Colonic mucosa (tissue), 4 donors: ENCODE measurements at places on chromosomes 16 and 17.
A peak's percentile ranks its signal among the peaks of the same experiment; 100 is the strongest.

DNA sequence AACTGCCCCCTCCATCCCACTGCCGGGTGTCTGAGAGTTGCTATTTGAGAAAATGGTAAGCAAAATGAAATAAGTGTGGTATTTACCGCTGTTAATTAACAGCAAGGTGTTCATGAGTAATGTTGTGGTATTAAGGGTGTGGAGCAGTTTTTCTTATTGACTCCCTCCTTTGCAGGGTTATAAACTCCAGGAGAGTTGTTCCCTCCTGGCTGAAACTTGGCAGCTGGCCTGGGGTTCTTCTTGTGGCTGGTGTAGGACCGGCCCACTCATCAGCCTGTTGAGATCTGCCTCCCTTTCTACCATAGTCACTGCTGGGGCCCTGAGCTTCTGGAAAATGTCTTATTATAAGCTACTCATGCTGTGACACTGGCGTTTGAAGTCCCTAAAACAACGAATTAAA lies 128.6 kb downstream of the SOX9 start:
- no peaks in the 10 kb centered on the region for H3K4me1 ChIP-seq
- H3K4me3 ChIP-seq = no peak overlapping the region
- no peak overlapping the region for H3K27ac ChIP-seq
- no peaks in the 10 kb centered on the region for H3K27me3 ChIP-seq

DNA sequence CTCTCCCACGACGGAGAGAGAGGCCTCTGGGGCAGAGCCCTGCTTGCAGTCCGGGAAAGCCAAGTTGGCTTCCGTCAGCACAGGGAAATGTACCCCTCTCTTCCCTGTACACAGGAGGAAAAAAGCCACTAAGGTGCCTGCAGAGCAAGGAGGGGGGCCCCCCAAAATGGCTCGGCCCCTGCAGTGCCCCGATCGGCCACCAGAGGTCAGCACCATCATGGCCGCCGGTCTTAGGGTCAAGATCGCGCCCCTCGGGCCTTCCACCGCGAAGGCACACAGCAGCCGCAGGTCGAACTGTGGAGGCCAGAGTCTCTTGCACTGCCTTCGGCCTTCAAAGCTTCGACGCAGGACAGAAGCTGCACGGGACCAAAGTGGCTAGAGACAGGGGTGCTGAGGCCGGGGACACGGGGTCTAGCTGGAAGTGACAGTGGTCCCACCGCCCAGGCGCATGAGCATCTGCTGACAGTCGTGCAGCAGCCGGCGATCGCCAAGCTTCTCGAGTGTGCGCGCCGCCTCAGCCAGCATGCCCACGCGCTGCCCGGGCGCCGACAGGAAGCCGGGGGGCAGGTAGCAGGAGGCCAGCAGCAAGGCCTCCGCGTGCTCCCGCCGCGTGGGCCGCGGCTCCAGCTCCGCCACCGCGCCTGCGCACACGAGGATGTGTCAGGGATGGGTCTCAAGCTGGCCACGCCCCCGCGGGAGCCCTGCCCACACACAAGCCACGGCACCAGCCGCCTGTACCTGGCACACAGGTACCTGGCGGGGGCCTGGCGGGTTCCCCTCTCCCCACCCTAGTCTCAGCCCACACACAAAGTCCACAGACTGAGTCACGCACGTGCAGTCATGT lies 24.4 kb downstream of the SREBF1 start:
- H3K4me3 ChIP-seq = no peak overlapping the region
- peak; percentile 73 for DNase-seq
- H3K27ac ChIP-seq = no peak overlapping the region
- peaks cover 29% of the 10 kb centered on the region for H3K36me3 ChIP-seq
- no peaks in the 10 kb centered on the region for H3K4me1 ChIP-seq
- H3K27me3 ChIP-seq = no peaks in the 10 kb centered on the region

DNA sequence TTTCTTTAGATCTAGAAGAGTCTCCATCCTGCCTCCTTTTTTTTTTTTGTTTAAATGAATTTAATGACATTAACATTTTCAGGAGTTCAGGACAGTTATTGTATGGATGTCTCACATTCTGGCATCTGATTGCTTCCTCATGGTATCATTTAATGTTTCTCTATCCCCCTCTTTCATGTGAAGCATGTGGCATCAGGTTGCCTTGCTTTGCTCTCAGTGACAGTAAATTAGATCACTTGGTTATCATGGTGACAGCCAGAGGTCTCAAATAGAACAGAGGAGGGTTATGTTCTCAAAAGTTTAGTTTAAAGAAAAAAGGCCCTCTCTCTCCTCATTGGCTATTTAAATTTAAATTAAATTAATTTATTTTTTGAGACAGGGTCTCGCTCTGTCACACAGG lies 74.1 kb downstream of the WWP2 start:
- no peak for DNase-seq
- H3K36me3 ChIP-seq = no peaks in the 10 kb centered on the region
- H3K27ac ChIP-seq = no peak overlapping the region
- H3K27me3 ChIP-seq = no peaks in the 10 kb centered on the region
- no peak overlapping the region for H3K4me3 ChIP-seq

GRCh38 chr16:70473446-70474319 lies 19.3 kb downstream of the FCSK start:
- no peaks in the 10 kb centered on the region for H3K27me3 ChIP-seq
- H3K4me1 ChIP-seq = no peaks in the 10 kb centered on the region
- H3K27ac ChIP-seq = no peak overlapping the region
- no peak for DNase-seq
- no peak overlapping the region for H3K4me3 ChIP-seq

DNA sequence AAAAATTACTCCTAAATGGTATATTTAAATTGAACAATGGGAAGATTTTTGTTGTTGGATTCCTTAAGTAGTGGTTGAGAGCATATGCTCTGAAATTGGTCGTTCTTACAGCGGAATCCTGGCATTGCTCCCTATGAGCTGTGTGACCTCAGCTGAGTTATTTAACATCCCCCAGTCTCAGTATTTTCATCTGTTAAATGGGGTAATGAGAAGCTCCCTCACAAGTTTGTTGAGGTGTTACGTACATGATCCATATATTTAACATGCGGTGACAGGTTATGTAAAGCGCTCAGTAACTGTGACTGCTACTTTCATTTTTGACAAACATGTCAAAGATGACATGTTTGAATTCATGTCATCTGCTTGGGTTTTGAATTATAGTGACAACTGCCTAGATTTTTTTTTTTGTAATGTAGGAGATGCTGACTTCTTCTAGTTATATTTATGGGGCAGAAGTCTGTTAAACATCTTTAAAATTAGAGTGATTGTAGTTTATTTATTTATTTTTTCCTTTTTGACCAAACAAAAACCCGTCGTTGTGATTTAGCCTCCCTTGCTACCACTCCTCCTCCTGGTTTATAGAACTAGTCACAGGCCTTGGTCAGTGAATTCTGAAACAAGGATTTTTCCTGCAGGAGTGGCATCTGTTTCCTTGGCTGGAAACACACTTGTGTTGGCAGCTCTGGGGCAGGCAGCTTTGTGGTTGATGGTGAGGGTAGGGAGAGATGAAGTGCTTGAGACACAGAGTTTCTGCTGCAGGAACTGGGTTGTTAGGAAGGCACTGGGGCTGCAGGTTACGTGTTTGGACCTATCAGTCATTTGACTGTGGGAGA lies 268.8 kb downstream of the SNX29 start:
- no peaks in the 10 kb centered on the region for H3K27me3 ChIP-seq
- no peak for DNase-seq
- H3K27ac ChIP-seq = peak overlapping the region; percentile 43
- H3K36me3 ChIP-seq = no peaks in the 10 kb centered on the region
- no peaks in the 10 kb centered on the region for H3K4me1 ChIP-seq
- H3K4me3 ChIP-seq = no peak overlapping the region

DNA sequence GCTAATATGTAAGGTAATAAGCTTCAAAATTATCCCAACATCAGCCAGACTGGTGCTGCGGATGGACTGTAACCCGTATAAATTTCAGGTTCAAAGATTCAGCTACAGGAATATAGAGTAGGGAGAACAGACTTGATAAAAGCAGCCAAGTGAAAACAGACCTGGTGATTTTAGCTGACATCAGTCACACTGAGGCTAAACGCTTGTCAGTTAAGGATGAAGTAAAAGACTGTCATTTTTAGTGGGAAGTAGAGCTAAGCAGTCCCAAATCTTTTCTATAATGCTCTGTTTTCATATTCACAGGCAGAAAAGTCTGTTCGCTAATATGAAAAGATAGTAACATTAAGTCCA lies 35.4 kb downstream of the CMTM4 start:
- no peaks in the 10 kb centered on the region for H3K36me3 ChIP-seq
- no peak overlapping the region for H3K27ac ChIP-seq
- H3K27me3 ChIP-seq = no peaks in the 10 kb centered on the region
- DNase-seq = no peak
- H3K4me1 ChIP-seq = no peaks in the 10 kb centered on the region

DNA sequence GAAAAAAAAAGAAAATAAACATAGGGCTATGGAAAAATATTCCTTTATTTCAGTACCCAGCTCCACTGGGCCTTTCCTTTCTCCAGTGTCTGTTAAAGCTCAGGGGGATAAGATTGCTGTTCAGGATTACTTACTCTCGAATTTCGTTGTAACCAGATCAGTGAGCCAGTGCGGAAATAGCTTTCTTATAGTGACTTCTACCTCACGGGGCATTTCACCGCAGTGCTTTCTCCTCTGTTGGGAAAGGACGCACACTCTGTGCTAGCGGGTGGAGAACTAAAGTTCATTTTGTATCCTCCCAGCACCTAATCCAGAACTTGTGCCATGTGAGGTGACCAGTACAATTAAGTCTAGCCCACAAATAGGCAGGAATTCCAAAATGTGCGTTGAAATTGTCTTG lies 38.3 kb downstream of the RPA1 start:
- H3K4me3 ChIP-seq = no peak overlapping the region
- H3K27ac ChIP-seq = no peak overlapping the region
- H3K36me3 ChIP-seq = no peaks in the 10 kb centered on the region

DNA sequence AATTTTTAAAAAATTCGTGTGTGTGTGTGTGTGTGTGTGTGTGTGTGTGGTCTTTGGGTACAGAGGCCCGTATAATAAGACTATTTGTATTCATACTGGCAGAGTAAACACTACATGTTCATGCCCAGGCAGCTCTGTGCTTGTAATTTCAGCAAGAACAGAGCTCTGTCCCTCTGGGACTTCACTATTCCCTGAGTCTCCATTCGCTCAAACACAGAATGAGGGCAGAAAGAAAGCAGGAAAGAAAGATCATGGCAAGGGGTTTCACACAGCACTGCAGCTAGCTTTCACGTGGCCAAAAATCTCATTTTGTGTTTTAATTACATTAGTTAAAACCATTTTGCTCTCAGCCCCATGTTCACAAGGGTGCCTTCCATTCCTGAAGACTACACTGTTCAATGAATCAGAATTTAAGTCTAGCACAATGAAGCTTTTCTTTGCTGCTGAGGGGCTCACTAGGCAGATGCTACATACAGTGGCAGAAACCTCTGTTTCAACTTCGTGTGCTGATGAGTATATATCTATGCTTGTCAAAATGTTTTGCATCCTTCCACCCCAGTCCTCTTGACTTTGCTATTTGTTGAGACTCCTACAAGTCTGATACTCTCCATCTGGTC lies 198.4 kb upstream of the C17orf78 start:
- H3K27me3 ChIP-seq = no peaks in the 10 kb centered on the region
- no peak for DNase-seq
- H3K4me1 ChIP-seq = no peaks in the 10 kb centered on the region
- H3K36me3 ChIP-seq = peaks cover 5% of the 10 kb centered on the region

- H3K4me3 ChIP-seq = no peak overlapping the region
- DNase-seq = no peak
- H3K36me3 ChIP-seq = no peaks in the 10 kb centered on the region
- H3K27me3 ChIP-seq = no peaks in the 10 kb centered on the region
- H3K4me1 ChIP-seq = peaks cover 7% of the 10 kb centered on the region
Measured at GRCh38 chr16:50305441-50306061, 39.2 kb downstream of the ADCY7 start.

- H3K27me3 ChIP-seq = no peaks in the 10 kb centered on the region
- DNase-seq = no peak
- no peak overlapping the region for H3K4me3 ChIP-seq
- H3K36me3 ChIP-seq = no peaks in the 10 kb centered on the region
Measured at GRCh38 chr16:23786964-23787561, 32.2 kb downstream of the CHP2 start.

DNA sequence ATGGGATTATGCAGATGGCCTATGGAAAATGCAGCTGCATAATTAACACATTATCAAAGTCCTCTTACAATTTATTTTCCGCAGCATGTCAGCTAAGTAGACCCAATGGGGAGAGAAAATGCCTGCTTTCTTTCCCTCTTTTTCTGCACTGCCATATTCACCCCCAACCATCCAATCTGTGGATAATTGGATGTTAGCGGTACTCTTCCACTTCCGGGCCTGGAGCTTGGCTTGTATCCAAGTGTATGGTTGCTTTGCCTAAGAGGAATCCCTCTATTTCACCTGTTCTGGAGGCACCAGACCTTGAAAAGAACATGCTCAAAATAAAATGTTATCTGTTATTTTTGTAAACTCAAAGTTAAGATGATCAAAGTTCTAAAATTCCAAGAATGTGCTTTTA lies 41.1 kb upstream of the CACNG3 start:
- no peaks in the 10 kb centered on the region for H3K4me1 ChIP-seq
- no peaks in the 10 kb centered on the region for H3K36me3 ChIP-seq
- H3K4me3 ChIP-seq = no peak overlapping the region
- no peaks in the 10 kb centered on the region for H3K27me3 ChIP-seq
- H3K27ac ChIP-seq = no peak overlapping the region
- DNase-seq = no peak

GRCh38 chr16:70651524-70651923 lies 5.2 kb downstream of the IL34 start:
- H3K4me3 ChIP-seq = no peak overlapping the region
- no peak overlapping the region for H3K27ac ChIP-seq
- H3K36me3 ChIP-seq = no peaks in the 10 kb centered on the region
- no peak for DNase-seq
- H3K4me1 ChIP-seq = peaks cover 3% of the 10 kb centered on the region
- no peaks in the 10 kb centered on the region for H3K27me3 ChIP-seq

DNA sequence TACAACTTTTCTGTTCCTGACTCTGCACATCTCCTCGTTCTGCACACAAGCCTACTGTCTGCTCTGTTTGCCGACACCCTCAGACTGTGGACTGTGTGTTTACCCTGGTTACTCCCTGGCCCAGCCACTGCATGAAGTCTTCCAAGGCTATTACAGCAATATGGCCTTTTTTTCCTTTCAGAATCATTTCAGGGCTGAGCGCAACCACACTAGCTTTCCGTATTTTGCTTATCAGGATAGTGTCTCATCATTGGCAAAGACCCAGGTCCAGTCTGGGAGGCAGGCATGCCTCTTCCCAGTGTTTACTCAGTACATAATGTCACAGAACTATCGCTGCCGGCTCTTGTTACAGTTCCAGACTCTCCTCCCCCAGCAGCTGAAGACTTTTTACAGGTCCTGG lies 10.1 kb downstream of the DNAH9 start:
- H3K4me3 ChIP-seq = no peak overlapping the region
- peak overlapping the region; percentile 55 for H3K27ac ChIP-seq
- no peaks in the 10 kb centered on the region for H3K27me3 ChIP-seq
- H3K4me1 ChIP-seq = no peaks in the 10 kb centered on the region
- no peaks in the 10 kb centered on the region for H3K36me3 ChIP-seq
